ENCODE measurements at places on chromosomes 1 and 21.

DNA sequence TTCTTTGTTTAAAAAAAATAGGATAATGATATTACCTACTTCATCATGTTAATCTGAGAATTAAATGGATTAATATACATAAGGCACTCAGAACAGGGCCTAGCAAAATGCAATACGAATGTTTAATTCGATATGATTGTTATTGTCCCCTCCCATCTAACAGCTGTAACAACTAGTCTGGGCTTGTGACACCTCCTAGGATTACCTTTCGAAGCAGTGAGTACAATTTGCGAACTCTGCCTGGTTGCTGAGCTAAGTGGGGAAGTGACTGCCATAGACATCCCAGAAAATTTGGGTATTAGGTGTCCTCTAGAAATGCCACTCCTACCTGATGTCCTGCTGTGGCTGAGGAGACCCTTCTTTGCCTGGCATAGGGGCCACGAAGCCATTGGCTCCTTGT is 3.0 kb downstream of the RASSF5 start:
- DNase-seq: no peak

- no peak for DNase-seq
Measured at GRCh38 chr1:186609183-186609582, 71.0 kb downstream of the PTGS2 start.

- no peak for DNase-seq
Measured at GRCh38 chr21:45870421-45870820, 111.1 kb upstream of the COL6A1 start.

- no peak for DNase-seq
Measured at GRCh38 chr1:9909234-9910046, 629 bp downstream of the CTNNBIP1 start.

GRCh38 chr1:93489756-93490155 is 41.8 kb downstream of the FNBP1L start:
- no peak for DNase-seq

DNA sequence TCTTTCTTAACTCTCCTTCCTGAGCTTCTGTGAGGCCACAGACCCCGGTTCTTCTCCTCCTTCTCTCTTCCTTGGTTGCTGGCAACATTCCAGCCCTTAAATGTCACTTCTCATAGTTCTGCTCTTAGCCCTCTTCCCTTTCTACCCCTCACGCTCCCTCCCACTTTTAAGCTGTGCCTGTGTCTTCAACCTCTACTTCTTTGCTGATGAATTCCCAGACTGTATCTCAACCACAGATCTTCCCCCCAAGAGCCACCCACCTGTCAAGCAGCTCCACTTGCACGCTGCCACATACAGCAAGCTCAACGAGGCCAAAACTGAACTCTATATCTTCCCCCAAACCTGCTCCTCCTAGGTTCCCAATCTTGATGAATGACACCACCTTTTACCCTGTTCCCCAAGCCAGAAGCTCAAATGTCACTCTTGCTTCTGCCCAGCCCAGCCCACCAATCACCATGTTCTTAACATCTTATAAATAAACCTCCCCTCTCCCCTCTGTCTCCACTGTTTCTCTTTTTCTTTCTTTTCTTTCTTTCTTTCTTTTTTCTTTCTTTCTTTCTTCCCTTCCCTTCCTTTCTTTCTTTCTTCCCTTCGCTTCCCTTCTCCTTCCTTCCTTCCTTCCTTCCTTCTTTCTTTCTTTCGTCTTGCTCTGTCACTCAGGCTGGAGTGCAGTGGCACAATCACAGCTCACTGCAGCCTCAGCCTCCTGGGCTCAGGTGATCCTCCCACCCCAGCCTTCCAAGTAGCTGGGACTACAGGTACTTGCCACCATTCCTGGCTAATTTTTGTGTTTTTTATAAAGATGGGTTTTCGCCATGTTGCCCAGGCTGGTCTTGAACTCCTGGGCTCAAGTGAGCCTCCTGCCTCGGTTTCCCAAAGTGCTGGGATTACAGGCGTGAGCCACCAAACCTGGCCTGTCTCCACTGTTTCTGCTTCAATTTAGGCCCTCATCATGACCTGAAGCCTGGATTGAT is 19.8 kb upstream of the PTP4A2 start:
- peak; percentile 96 for DNase-seq
